ENCODE measurements at places on chromosomes 3 and 15.

GRCh38 chr3:13087320-13087990 lies 14.2 kb upstream of the IQSEC1 start:
- DNase-seq = no peak

DNA sequence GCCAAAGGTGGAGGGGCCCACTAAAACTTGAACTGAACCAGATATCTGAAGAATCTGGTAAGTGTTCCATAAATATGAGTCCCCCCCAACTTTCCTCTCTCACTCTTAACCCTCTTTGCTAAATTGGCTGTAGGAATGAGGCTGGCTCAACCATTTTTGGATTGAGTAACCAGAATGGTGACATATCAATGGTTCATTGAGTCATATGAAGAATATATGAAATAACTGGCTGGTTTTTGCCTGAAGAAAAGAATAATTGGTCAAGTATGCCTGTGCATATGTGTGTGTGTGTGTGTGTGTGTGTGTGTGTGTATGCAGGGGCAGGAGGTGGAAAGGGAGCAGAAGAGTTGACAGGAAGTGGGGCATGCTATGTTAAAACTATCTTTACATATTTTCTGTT lies 472.9 kb upstream of the THBS1 start:
- DNase-seq = peak; percentile 61

- DNase-seq = peak; percentile 56
Observed at GRCh38 chr15:48566668-48567067, 78.8 kb downstream of the FBN1 start.

DNA sequence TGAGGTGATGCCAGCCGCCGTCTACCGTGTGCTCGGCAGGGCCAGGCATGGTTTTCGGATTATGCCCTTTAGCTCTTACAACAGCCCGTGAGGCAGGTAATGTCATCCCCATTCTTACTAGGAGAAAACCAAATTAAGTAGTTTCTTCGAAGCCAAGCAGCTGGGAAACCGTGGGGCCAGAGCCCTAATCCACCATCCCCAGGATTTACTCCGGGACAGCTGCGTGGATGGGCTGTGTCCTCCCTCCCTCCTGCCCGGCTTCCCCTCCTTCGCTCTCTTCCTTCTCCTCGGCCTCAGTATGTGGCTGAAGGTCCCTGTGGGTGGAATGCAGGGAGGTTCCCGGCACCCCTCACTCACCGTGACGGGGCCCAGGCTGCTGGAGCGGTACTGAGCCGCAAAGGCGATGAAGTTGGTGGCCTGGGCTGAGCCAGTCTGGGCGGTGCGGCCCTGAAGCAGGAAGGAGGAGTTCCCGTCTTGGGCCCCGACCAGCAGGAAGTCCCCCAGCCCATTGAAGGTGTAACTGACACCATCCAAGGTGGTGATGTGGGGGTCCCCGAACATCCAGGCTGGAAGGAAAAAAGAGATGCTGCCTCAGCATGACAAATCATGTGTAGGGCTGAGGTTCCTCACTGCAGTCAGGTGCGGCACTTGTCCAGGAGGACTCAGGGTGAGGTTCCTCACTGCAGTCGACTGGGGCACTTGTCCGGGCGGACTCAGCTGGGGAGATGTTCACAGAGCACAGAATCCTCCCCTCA lies 42.5 kb downstream of the MUC20 start:
- no peak for DNase-seq

DNA sequence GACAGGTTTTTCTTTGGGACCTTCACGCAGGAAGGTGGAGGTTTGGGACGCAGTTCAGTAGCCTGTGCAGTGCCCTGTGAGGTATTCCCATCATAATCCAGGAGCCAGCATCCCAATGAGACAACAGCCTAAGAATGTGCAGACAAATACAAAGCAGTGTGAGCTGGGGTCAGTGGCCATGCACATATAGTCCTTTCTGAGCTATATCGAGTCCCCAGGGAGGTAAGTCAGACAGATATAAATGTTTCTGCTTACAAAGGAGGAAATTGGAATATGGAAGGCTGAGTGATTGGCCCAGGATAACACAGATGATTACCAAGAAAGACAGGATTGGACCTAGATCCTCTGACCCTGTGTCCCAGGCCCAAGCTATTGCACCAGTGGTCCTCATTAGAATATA lies 216.6 kb upstream of the TRIM42 start:
- DNase-seq = no peak

DNA sequence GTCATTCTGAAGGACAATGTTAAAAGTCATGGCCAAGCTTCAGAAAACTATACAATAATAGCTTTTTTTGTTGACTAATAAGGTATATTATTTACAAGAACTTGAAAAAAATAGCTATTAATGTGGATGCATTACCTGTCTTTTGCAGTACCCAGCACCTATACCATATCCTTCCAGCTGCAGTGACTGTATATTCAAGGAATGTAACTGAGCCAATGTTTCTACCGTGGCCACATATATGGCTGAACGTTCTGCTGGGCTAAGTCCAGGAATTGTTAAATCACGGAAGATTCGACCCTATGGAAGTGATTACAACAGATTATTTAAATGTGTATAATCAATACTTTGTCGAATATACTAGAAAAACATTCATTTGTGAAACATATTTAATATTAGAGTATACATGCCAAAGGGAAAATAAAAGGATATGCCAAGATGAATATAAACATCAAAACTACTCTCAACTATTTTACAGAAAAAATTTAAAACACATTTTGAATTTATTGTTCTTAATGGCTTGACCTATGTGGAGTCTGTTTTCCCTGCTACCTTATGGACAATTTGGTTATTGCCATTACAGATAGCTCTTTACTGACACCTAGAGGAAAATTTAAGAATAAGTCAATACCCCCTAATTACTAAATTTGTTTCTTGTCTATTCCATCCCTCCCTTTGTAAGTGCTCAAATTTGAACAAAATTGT lies 17.6 kb downstream of the ACAD11 start:
- peak; percentile 62 for DNase-seq

DNA sequence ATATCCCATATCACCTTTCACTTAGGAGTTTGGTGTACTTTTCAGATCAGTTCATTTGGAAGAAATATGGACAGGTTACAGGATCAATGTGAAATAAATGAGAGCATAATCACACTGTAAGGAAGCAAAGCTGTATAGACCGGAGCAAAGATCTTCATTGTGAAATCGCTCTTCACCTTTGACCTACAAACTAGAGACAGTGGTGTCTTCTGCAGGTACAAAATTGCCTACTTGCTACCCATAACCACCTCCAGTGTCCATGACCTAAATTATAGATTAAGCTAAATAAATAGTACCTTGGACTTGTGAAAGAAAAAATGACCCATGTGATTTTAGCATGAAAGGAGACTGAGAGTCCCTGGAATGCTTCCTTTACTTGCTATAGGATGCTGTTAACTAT lies 379.5 kb upstream of the SUCLG2 start:
- no peak for DNase-seq

GRCh38 chr3:124821356-124821755 lies 65.8 kb downstream of the ITGB5 start:
- no peak for DNase-seq

- no peak for DNase-seq
Observed at GRCh38 chr3:129424185-129424841, 4.1 kb downstream of the EFCAB12 start.

DNA sequence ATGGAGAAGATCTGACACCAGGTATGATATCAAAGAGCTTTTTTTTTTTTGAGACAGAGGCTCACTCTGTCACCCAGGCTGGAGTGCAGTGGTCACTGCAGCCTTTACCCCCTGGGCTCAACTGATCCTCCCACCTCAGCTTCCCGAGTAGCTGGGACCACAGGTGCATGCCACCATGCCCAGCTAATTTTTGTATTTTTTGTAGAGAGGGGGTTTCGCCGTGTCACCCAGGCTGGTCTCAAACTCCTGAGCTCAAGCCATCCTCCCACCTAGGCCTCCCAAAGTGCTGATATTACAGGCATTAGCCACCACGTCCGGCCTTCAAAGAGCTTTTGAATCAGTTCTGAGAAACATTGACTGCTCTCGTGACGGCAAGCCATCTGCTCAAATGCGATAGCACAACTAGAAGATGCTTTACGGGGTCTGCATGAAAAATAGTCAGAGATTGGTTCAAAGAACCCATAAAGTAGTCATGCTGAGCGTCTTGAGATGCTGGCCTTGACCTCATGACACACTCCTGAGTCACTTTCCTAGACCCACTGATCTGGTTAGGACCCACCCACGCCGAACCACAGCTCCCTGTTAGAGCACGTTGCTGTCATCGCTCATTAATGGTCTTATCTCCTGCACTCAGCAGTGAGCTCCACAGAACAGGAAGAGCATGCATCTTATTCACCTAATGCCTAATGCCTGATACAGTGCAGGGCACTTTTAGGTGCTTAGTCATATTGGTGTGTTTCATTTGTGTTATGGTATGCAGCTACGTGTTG lies 57.0 kb upstream of the NR2F2 start:
- DNase-seq = peak; percentile 90

DNA sequence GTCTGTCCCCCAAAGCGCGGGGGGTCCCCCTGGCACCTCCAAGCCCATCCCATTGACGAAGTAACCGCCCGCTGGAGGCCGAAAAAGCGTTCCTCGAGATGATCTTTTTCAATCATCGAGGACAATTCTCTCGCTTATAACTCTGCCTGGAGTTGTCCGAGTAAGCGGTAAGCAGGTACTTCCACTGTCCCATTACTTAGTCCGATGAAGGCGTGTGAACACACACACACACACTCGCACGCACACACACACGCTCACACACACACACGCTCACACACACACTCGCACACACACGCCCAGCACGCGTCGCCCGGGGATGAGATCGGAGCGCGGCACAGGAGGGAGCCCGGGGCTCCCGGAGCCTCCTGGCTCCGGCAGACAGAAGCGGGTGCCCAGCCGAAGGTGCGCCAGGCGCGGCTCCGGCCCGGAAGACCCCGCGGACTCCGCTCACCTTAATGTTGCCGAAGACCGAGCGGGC lies 430 bp downstream of the SLCO2A1 start:
- DNase-seq = peak; percentile 36

GRCh38 chr3:139674571-139675260 lies 3.1 kb downstream of the NMNAT3 start:
- no peak for DNase-seq

GRCh38 chr3:41742121-41742520 lies 219.8 kb downstream of the ULK4 start:
- no peak for DNase-seq

GRCh38 chr15:99390667-99391066 lies 139.4 kb downstream of the LRRC28 start:
- no peak for DNase-seq

- no peak for DNase-seq
Observed at GRCh38 chr15:60448668-60449360, 30.1 kb downstream of the ICE2 start.

GRCh38 chr3:157077565-157077991 lies 82.4 kb downstream of the CCNL1 start:
- DNase-seq = peak; percentile 96

DNA sequence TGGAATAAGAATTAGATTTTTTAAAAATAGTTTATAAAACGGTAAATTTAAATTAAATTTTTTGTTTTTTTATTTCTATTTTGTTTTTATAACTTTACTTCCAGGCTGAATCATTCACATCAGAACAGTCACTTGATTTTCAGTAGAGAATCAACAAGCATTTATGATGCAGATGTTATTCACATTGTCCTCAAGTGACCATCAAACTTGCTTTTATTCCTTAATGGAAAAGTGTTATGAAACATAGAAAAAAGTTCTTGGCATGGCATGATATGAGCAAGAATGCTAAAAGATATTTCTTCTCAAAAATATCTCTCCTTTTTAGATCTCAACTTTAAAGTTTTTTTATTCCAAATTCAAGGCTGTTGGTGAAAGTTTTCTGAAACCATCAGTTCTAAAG lies 70.9 kb upstream of the TGFBR2 start:
- peak; percentile 32 for DNase-seq

GRCh38 chr3:141392897-141393734 lies 24.8 kb downstream of the ZBTB38 start:
- DNase-seq = peak; percentile 81
